ENCODE measurements at places on chromosomes 12 and 14.

GRCh38 chr12:107490010-107490409, 195.6 kb upstream of the PWP1 start:
- DNase-seq, result no peak

GRCh38 chr12:6314776-6315175, 4.3 kb downstream of the PLEKHG6 start:
- no peak for DNase-seq

DNA sequence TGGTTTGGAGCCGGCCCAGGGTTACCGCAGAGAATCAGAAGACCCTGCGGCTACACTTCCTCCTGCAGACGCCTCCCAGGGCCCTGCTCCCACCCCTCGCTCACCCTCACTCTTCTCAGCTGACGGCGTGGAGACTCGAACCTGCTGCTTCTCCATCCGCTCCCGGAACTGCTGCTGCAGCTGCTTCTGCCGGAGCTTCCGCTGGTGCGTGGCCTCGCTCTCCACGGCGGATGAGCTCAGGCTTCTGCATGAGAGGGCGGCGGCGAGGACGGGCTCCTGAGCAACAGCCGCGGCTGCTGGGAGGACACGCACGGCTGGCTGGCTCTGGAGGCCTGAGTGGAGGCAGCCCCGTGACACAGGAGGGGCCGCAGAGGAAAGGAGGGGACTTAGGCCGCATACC, 33.3 kb downstream of the RAD52 start:
- DNase-seq, result no peak

DNA sequence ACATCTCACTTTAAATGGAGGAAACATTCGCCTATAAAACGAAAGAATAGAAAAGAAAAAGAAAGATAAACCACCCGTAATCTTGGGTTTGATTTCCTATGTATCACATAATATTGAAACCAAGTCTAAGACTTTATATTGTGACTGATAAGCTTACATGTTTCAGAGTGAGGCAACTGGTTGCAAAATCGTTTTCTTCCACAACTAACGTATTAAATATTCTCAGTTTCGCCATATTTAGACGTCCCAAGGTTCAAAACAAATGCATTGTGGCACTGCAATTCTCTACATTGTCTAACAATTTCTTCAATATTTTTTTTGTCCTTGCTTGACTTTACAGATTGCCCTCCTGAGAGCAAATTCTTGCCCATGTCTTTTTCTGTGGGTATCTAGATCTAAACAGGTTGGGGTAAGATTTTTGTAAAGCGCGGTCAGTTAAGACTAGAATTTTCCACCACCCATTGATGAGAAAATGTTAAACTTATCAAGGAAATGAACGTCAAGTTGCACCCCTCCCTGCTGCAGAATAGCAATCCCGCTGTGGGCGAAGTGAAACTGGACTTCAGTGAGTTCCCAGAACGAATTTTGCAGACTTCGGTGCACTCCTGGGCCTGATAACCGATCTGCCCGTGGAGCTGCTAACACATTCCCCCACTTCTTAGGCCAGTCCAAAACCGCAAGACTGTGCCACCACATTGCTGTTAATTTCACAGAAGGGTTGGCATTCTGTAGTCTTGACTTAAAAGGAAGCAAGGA, 2.7 kb downstream of the TBX3 start:
- peak; percentile 67 for DNase-seq

DNA sequence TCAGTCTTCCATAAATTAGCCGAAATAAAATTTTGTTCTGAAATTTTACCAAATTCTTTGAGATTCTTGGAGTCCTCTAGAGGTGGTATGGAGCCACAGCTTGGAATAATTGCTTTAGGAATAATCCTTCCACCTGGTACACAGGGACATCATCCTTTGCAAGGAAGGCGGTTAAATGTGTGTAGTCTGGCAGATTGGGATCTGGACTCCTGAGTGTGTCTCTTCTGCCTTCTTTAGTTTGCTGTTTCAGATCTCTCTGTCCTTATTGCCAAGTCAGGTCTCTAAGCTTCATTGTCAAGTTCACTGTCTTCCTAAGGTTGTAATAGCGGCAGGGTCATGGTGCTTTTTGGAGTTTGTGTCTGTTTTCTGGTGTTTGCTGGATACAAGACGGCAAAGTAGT, 393.9 kb upstream of the RGS6 start:
- no peak for DNase-seq

GRCh38 chr14:96486705-96487104, 15.5 kb upstream of the PAPOLA start:
- no peak for DNase-seq

DNA sequence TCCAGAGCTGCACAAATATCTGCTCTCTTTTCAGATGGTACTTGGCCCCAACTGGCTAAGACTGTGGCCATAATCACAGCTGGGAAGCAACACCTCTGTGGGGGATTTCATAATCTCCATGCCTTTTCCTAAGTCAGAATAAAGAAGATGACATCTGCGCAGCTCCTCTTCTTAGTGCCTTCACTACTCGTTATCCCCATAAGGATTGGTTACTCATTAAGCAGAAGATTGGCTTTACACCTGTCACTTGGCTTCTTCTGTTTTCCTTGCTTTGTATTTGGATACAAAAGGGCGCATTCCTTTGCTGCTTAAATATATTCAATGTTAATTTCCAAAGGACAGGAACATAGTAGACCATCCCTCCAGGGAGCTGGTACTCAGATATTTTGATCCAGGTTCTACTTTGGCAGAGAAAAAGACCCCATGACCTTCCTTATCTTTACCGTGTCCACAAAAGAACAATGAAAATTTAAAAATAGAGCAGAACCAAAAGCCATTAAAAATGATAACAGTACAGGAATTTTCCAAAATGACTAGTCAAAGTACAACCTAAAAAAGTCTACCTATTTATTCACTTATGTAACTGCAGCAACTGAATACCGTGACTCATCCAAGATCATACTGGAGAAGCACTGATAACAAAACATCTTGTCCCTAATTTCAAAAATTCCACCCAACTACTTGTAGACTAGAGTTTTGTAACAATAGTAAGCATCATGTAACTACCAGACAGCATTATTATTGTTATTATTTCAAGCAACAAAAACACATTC, 352.3 kb upstream of the TMPO start:
- DNase-seq, result no peak

GRCh38 chr12:85519163-85519562, 239.1 kb downstream of the ALX1 start:
- DNase-seq, result no peak

DNA sequence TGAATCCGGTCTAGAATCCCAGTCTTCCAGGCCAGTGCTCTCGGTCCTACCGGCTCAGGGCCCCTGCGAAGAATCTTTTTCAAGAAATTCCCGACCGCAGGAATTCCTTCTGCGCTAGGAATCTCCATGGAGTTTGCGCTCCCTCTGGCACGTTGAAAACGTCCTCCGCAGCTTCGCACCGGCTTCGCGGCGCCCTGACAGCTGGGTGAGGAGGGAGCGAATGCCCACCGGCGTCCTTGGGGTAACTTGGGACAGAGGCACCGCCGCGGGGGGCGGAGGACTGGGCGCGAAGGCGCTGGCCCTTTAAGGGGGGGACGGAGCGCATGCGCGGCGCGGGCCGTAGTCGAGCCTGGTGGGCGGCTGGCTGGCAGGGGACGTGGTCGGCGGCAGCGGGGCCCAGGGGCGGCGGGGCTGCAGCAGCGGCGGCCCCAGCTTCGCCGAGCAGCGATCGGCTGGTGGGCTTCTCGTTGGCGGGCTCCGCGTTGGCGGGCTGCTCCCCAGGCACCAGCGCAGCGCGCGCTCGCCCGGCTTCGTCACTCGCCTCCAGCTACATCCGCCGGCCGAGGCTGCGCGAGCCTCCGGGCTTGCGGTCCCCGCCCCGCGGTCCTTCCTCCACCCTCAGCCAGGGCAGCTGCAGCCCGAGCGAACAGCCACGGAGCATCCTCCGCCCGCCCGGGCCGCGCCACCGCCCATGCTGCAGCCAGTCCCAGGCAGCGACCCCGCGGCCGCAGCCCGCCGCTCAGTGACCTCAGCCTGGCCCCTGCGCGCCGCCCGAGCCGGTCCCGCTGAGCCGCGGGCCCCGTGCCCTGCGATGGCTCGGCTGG, at the start of gene VASH1:
VASH1 (plus strand) TSS at position 333 of the 824 bp plus-strand sequence. CDS start 1,354 bp downstream, outside the sequence.
- peak; percentile 79 for DNase-seq

DNA sequence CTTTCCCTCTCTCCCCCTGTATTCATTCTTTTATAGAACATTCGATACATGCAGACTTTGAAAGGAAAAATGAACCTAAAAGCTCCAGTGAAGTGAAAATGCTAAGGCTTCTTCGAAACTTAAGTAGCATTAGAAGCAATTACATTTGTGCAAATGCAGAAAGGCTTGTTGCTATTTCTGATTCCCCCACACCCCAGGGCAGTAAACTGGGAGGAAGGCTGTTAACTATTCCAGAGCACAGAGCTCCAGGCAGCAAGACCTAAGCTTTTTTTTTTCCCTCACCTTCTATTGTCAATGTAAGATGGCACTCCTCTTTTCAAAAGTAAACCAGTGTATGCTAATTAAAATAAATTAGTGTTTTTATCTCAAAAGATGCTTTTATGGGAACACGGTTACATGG, 448.9 kb upstream of the TBX3 start:
- DNase-seq, result no peak

Measured in fibroblast of lung (primary cell).